ENCODE measurements at places on chromosomes 1 and 21.

DNA sequence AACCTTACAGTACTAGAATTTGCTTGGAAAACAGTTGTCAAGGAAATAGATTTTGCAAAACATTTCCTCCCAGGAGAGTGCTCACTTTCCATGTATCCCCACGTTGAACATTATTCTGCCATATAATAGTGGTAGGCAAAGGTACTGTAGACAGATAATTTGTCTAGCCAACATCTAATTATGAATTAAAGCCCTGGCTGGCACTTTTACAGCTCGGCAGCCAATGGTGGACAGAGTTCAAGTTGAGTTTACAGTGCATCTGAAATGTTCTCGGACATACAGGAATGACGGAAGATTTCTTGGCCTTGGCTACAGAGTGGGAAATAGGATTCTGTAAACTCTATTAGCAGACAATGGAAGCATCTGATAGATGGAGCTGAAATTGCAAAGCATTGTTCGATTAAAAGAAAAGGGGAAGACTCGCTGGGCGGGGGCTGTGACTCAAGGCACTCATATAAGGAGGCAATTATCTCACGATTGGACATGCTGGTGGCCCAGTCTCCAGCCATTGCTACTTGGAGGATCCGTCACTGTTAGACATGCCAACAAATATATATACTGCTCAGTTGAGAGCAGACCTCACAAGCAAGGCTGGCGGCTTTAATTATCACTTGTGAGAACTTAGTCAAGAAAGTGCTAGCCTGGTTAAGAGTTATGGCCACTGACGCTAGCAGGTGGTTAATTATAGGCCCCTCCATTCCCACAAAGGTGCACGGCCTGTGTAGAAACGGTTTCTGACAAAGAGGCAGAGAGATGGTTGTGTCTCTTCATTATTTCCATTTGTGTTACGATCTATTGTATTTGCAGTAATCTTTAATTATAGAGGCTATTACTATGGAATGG is 48.0 kb downstream of the MAN1C1 start:
- no peak for DNase-seq

DNA sequence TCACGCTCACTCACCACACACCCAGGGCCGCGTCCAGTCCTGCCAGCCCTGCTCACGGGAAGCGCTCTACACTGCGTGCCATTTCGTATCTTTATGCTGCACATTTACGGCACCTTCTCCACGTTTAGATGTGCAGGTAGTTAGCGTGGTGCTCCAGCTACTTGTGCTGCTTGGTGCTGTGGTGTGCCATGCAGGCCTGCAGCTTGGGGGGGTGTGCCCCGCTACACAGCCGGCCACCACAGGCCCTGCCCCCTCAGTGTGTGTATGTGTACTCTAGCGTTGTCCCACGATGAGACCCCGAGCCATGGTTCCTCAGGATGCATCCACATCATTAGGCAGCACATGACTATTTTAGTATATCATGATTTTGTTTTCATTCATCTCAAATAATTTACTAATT is 38.3 kb downstream of the SNAP47 start:
- DNase-seq = no peak

GRCh38 chr1:243469497-243469896 is 213.7 kb downstream of the SDCCAG8 start:
- no peak for DNase-seq

- no peak for DNase-seq
Measured at GRCh38 chr1:237098541-237098940, 56.6 kb downstream of the RYR2 start.

- DNase-seq = no peak
Measured at GRCh38 chr1:87765681-87766070, 437.0 kb downstream of the LMO4 start.

GRCh38 chr21:44509539-44509938 is 30.5 kb downstream of the KRTAP10-1 start:
- DNase-seq = no peak

- no peak for DNase-seq
Measured at GRCh38 chr21:15000081-15000480, 64.7 kb downstream of the NRIP1 start.

GRCh38 chr1:228782662-228783417 is 47.6 kb downstream of the RHOU start:
- DNase-seq = no peak

- DNase-seq = no peak
Measured at GRCh38 chr1:58065520-58065919, 481.0 kb downstream of the OMA1 start.

DNA sequence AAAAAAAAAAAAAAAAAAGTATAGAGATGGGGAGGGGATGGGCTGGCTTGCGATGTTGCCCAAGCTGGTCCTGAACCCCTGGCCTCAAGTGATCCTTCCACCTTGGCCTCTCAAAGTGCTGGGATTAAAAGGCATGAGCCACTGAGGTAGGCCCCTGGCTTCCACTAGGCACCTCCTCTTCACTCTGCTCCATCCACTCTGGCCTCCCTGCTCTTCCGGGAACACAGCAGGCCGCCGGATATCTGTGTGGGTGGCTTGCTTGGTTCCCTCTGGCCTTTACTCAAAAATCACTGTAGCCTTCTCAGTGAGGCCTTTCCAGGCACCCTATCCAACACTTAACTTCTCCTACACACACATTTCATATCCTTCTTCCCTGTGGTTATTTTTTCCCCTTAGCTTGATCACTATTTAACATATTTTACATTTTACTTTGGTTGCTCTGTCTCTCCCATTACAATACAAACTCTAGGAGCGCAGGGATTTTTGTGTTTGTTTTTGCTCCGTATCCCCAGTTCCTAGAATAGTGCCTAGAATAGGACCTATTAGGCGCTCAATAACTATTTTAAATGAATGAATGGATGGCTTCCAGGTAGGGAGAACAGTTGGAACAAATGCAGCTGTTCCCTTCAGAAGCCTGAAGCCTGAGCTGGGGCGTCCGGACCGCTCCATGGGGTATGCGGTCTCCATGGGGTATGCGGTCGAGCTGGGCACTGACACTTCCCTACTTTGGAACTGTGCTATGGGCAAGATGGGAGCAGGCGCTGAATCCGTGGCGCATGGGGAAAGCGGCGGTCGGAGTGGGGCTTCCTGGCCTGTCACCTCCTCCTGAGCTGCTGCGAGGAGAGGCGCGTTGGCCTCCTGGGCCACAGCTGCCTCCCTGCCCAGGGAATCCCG is 46.7 kb downstream of the H3-3A start:
- DNase-seq = no peak

DNA sequence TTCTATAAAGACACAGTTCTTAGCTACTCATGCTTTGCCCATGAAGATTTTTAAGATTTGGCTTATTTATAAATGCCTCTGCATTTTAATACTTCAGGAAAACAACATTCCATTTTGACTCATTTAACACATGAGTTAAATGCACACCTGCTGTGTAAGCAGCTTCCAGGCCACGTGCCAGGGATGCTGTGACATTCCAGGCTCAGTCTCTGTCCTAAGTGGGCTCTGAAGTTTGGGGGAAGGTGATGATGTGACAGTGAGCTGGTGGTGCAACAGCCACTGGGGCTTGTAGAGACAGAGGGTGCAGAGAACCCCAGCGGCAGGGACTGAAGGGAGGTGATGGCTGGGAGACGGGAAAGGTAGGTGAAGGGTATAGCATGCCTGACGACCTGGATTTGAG is 40.7 kb downstream of the HHAT start:
- peak; percentile 38 for DNase-seq

- no peak for DNase-seq
Measured at GRCh38 chr1:18484276-18484675, 3.5 kb downstream of the KLHDC7A start.

DNA sequence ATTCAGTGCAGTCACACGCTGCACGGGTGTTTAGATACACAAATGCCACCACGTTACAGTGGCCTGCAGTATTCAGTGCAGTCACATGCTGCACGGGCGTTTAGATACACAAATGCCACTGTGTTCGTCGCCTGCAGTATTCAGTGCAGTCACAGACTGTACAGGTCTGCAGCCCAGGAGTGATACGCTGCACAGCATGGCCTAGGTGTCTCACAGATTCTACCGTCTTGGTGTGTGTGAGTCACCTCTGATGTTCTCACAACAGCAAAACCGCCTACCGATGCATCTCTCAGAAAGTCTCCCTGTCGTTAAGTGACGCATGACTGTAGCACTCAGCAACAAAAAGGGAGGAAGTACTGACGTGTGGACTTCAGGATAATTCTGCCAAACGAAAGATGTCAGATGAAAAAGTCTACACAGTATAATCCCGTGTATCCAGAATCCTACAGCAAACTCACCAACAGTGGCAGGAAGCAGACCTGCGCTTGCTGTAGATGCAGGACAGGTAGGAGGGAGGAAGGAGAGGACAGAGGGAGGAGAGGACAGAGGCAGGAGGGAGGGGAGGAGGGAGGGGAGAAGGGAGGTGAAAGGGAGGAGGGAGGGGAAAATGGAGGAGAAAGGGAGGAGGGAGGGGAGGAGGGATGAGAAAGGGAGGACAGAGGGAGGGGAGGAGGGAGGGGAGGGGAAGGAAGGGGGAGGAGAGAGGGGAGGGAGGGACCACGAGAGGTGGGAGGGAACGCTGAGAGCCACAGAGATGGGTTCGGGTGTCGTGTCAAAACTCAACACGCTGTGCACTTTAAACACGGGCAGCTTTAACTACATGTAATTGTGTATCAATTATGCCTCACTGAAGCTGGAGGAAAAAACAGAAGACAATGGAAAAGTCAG is 36.3 kb upstream of the PCBP3 start:
- no peak for DNase-seq
